ENCODE measurements at places on chromosomes 4 and X.

DNA sequence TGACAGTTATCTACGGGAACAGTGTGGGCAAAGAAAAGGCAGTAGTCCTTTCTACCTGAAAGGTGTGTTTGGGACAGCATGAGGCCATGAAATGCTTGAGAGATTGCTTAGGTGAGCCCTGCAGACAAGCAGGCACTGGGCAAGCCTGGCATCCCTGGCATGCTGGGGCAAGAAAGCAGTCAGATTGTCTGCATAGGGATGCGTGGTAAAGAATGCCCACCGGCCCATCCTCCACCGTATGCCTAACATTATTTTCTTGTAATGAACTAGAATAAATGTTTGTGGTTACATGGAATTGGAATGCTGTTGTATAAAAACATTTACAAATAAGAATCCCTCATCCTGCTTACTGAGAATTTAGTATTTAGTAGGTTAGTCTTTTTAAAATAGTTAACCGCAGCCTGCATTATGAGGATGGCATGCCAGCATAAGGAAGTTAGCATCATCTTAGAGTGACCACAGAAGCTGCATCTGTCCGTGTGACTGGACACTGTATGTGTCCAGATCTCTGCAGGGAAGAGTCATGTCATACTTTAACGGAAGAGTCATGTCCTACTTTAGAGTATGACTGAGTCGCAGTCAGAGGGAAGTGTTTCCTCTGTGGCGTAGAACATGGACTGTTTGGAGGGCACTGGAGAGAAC, 18.9 kb downstream of the ZBTB49 start:
- DNase-seq: no peak

GRCh38 chr4:18954538-18954937, 933.0 kb upstream of the LCORL start:
- no peak for DNase-seq

- no peak for DNase-seq
These were observed 10.6 kb upstream of the PYURF start for GRCh38 chr4:88533937-88534750.

DNA sequence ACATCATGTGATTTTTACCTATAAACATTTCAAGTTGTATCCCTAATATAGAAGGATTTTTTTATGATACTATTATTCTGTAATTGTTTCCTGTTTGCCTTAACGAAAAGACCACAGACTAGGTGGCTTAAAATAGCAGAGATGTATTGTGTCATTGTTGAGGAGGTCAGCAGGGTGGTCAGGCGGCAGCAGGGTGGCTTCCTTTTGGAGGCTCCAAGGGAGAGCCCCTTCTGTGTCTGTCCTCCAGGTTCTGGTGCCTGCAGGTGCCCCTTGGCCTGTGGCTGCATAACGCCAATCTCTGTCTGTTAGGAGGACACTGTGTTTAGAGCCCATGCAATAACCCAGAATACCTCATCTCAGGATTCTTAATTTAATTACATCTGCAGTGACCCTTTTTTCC, 118.1 kb downstream of the TBL1X start:
- no peak for DNase-seq

GRCh38 chrX:136879001-136879687, 1.4 kb downstream of the RBMX start:
- DNase-seq: no peak

DNA sequence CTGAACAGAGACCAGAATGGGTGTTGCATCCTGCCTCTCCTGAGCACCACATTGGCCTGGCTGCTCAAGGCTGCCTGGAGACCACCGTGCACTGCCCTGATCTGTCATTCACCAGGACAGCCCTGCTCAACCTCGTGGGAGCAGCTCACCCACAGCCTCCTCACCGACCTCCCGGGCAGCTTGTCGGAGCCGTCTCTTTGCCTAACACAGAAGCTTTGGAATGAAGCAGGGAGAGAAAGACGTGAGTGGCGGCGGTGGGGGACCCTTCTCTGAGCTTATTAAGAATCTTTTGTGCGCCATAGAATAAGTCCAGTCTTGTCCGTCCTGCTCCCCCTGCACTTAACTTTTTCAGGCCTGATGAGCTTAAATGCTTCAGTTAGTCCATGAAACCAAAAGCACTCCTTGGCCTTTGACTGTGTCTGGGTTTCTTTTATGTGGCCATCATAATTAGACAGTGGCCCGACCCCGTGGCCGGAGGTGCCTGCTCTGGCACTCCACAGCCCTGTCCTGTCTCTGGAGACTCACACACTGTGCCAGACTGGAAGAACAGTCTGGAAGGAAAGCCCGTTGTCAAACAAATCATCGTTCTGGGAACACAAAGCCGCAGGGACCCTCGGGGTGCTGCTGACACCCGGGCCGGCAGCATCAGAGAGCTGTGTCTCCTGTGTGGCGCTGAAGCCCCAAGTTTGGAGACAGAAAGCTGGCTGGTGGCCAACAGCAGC, 192.8 kb downstream of the BCOR start:
- no peak for DNase-seq

DNA sequence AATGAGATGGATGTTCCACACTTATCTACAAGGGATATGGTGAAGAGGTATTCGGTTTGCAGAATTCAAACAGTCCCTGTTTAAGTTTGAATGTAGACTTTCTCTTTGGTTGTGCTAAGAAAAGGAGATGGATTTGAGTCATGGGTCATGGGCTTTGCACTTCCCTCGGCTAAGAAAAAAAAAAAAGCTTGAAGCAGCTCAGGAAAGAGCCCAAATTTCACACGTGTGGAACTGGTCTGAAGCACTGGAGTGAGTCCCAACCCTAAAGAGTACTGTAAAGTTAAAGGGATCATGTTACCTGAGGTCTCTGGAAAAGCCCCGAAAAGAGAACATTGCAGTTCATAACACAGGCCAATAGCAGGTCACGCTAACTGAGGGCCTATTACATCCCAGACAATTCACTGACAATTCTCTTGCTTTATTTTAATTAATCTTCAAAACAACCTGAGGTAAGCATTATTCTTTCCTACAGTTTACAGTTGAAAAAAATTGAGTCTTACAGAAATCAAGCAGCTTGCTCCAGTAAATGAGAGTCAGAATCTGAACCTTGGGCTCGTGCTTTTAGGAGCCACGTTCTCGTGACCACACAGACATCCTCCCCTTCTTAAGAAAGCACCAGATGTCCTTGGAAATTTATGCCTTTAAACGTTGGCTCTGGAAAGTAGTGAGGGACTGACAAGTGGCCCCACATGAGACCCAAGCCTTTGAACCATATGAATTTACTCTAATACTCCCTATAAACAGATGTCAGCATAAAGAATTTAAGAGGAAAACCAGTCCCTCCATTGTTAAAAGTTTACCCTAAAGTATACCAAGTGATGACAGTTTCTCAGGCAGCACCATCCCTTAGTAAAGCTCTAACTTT, 89.3 kb downstream of the MAD2L1 start:
- DNase-seq: no peak

GRCh38 chr4:140704964-140705363, 51.2 kb downstream of the TBC1D9 start:
- DNase-seq: no peak

DNA sequence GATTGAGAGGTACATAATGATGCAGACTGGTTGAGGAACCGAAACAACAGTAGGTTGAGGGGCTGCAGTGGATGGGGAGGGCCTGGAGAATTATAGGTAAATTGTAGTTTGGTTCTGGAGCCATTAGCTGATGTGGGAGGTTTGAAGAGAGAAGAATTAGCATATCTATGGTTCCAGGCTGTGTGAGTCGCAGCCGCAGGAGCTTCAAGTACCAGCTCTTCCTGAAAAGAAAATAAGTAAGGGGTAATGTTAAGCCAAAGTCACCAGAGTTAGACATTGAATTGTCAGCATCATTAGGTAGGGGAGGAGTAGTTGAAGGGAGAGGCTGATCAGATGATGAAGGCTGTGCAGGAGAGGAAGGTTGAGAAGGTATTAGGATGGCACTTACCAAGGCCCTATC, 29.5 kb downstream of the PF4 start:
- DNase-seq: no peak

- no peak for DNase-seq
These were observed 19.4 kb upstream of the RAB40A start for GRCh38 chrX:103538728-103539127.

DNA sequence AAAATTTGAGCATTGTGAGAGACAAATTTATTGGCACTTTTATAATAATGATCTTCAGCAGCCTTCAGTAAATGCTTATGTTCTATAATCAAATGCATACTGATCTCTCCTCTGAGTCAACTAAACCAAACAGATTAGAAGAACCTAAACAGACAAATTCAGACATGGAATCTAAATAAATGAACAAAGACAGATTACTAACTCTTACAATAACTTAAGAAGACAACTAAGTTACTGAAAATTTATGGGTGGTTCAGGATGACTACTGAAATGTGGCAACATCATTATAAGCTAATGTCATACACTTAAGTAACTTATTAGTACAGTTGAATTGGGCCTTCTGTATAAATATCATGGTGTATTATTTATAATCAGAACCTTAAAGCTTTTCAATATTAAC, 127.3 kb downstream of the NEK1 start:
- no peak for DNase-seq

DNA sequence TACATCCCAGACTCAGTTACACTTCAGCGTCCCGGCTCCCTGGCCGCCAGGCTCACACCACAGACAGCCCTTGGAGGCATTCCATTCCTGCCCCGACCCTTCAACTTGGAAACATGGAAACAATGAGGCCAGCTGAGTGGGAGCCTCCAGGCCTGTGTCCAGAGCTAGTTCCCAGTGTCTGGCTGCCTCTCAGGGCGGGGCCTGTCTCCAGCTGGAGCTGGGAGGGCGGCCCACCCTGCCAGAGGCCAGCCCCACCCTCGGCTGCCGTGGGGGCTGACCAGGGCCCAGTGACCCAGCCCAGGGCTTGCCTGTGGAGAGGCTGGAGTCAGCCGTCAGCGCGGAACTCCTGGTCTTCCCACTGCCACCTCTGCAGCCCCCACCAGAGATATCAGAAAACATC, 37.4 kb upstream of the SPON2 start:
- DNase-seq: no peak

- DNase-seq: no peak
These were observed 206.4 kb downstream of the KLHL13 start for GRCh38 chrX:117910216-117910615.

- DNase-seq: no peak
These were observed 293.4 kb upstream of the BOD1L1 start for GRCh38 chr4:13920901-13921300.

GRCh38 chrX:53227224-53227765, 2.3 kb upstream of the KDM5C start:
- DNase-seq: no peak

- no peak for DNase-seq
These were observed 36.3 kb downstream of the IL21 start for GRCh38 chr4:122584519-122584918.

- no peak for DNase-seq
These were observed 56.5 kb downstream of the SNX25 start for GRCh38 chr4:185265942-185266341.

DNA sequence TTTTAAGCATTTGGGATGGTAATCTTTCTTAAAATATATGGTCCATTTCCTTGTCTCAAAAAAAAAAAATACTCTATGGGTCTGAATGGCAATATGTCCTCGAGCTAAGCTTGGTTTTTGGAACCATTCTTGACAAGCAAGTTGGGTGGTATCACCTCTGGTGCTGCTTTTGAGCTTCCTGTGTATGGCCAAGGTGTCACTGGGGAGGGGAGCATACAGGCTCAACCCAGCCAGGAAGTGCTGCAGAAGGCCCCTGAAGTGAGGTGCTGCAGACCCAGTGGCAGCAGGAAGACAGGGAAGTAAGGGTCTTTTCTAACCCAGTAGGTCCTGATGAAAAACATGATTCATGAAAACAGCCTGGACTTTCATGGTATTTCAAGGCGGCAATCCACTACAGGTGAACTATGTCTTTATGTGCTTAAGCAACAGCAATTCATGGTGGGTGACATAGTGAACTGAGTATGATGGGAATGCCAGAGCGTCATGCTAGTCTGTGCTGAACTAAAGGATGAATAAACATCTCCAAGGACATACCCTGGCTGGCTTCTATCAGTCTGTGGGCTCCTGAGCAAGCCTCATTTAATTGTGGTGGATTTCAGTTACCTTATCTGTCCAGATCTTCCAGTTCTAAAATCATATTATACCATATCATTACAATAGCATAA, 15.1 kb downstream of the TRAPPC2 start:
- DNase-seq: no peak

DNA sequence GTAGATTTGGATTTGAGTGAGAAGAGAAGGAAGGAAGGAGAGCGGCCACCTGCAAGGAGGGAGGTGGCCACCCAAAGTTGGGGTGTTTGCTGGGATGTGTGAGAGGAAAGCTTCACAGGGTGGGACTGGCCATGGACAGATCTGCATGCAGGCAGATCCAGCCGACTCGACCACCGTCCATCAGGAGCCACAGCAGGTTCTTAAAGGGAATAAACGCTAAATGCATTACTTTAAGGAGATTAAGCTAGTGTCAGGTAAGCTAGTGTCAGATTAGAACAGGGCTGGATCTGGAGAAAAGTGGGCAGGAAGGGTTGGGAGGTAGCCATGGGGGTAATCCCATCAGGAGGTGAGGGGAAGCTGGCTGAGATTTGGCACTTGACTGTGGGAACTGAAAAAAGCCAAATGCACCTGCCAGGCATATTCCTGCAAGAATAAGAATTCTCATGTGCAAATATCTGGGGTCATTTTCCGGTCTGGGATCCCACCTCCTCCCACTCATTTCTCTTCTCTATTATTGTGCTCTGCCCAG, 79.6 kb downstream of the MGST2 start:
- DNase-seq: no peak

- no peak for DNase-seq
These were observed 48.0 kb downstream of the RAPGEF2 start for GRCh38 chr4:159150821-159151390.

DNA sequence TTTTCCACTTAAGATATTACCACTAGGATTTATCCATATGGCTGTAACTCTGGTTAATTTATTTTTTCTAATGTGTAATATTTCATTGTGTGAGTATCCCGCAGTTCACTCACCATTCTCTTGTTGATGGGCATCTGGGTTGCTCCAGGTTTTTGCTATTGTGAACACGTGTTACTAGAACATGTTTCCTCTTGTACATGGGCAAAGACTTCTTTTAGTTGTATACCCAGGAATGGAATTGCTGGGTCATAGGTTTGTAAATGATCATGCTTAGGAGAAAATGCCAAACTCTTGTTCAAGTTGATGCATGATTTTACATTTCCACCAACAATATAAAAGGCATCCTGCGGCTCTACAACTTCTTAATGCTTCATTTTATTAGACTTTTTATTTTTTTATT, 26.8 kb downstream of the SYNPO2 start:
- DNase-seq: no peak

GRCh38 chr4:177242651-177243286, 66.9 kb upstream of the NEIL3 start:
- no peak for DNase-seq

DNA sequence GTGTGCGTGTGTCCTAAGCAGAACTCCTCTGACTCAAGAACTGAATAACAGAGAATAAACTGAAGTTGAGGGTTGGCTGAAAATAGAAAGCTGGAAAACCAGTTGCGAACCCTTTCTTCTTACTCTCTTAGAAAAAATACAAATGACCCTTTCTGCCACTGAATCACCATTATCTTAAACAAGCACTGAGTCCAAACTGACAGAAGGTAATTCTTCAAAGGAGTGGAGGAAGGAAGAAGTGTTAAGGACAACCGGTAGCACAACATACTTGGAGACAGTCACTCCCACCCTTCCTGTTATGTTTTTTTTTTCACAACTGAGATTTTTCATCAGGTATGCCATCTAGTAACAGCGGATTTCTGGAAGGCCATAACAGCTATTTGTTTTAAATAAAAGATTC, 38.1 kb downstream of the HELQ start:
- DNase-seq: no peak

All from activated naive CD8-positive, alpha-beta T cell treated with anti-CD3 and anti-CD28 coated beads for 36 hours (primary cell).